ENCODE measurements at places on chromosomes 13 and 19. TPM values are rescaled to one million over a fixed set of nuclear protein-coding genes. Genes with fewer than 3 reads are reported as not detected.

DNA sequence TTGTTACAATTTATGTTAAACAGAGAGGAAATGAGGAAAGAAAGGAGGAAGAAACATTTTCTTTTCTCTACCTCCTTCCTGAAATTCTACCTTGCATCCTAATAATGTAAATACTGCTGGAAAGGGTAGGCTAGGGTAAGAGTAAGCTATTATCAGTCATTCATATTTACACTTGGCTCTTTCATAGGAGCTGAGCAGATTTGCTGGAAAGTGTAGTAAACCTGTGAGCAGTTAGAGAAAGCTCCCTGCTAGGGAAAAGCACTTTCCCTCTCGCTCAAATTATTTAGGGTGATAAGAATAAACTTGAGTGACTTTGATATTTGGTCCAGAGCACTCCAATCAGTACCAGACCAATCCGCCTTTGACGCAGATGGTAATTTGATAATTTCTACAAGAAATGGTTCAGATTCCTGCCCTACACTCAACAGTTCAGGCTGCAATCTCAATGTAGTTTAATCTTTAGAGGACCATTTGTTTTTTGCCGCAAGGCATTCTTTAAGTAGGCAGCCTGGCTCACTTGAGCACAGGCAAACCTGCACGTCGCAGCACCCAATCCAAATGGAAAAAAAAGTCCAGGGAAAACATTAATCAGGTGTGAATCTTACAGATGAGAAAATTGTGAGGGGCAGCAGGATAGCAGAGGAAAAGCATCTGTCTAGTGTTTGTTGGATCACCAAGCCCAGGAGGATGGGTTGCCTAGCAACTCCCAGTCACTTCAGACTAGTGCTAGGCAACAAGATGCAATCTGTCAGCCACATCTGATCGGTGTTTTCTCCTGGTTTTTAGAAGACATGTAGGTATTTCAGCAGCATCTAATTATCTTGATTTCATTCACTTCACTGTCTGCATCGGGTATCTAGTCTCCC lies 68.6 kb upstream of the KL start:
- DNase-seq: no peak

DNA sequence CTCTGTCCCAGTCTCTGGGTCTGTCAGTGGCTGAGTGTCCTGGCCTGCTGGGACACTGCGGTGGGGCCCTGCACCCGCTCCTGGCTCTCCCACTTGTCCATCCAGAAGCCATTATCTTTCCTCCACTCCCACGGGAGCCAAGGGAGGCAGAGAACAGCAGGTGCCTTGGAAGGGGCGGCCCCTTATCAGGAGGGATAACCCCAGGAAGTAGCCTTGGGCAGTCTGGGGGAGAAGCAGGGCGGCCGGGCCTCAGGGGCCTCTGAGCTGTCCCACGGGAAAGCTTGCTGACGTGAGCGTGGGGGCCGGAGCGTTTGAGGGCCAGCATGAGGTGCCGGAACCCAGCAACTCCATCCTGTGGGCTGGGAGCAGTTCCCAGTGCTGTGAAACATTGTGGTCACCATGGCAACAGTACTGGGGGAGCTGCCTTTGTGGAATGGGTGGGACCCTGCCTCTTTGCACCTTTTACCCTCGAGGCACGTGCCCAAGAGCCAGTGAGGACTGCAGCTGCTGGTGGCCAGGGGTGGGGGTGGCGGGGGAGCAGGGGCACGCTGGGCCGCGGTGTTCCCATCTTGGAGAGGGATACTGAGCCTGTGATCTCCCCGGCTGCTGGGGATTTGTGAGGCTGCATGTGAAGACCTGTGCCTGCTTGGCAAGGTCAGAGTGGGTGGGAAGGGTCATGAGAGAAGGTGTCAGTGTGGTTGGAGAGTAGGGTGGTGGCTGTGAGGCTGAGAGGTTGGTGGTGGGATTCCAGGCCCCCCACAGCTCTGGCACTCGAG lies 20.9 kb downstream of the KLHL26 start:
- no peak for DNase-seq

DNA sequence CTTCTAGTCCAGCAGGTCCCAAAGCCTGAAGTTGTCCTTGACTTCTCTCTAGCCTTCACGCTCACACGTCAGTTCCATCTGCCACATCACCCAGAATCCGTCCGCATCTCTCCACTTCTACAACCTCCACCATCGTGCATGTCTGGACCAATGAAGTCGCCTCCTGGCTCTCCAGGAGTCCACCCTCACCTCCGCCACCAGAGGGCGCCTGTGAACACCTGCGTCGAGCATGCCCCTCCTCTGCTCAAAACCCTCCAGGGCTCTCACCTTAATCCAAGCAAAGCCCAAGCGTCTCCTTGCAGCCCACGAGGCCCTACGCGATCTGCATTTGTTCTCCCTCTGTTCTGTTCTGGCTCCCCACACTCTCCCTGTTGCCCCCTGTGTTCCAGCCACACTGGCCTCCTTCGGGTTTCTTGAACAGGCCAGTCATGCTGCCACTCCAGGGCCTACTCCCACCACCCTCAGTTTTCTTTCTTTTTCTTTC lies 3.7 kb downstream of the USHBP1 start:
- peak; percentile 94 for DNase-seq

GRCh38 chr19:1227304-1228054 lies 10.3 kb downstream of the CBARP start:
- no peak for DNase-seq

PSG7 gene
- not detected for total RNA-seq

ZNF304 gene
- 9.3 TPM for total RNA-seq
